ENCODE measurements at places on chromosomes 6 and 20.

- DNase-seq = no peak
Measured at GRCh38 chr6:53765270-53765669, 29.5 kb upstream of the LRRC1 start.

DNA sequence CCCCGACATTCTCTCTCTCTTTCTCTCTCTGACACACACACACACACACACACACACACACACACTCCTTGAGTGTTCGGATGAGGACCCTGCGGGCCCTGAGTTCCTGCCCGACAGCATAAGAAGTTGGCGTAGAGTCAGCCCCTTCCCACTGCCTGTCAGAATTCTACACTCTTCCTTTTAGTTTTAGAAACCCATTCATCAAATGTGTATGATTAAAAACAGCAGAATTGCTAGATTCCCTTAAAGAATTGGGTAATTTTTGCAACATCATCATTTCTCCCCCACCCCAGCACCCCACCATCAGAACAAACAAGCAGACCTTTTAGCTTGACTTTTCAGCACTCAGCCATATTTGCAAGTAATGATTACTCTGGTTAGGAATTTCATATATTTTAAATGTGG, 322.8 kb downstream of the FARS2 start:
- no peak for DNase-seq

DNA sequence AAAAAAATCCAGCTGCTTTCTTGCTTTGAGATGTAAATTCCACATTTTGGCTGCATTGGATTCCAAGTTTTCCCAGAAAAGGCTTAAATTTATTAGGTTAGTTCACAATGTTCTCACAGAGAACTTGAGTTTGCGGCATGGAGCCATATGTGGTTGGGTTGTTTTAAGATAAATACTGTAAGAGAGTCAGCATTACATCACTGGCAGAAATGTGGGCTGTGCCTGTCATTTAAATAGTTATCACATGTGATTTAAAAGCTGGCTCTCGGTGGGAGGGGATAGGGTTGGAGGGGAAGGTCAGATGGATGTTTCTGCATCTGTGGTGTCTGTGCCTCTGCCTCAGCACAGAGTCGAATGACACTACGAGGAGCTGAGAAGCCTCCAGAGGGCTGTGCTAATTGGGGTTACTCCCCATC, 73.8 kb upstream of the SCP2D1 start:
- no peak for DNase-seq

- no peak for DNase-seq
Measured at GRCh38 chr6:146056506-146056905, 27.6 kb downstream of the GRM1 start.

DNA sequence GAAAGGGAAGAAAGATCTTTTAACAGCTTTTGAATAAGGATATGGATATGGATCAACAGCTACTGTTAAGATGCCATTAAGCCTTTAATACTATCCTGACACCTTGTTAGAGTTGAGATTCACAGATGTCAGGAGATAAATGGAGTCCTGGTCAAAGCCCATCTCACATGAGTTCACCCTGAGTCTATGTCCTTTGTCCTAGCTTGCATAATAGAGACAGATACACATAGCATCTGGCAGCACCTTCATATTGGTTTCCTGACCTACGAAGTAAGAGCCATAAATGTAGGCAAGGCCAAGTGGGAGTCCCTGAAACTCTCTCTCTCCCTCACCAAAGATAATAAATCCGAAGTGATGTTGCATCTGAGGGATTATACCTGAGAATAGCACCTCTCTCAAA, 79.1 kb upstream of the F13A1 start:
- DNase-seq = no peak

GRCh38 chr6:111478749-111479148, 4.3 kb downstream of the REV3L start:
- DNase-seq = no peak

GRCh38 chr6:51490101-51490500, 597.3 kb downstream of the PKHD1 start:
- DNase-seq = no peak

GRCh38 chr6:72466971-72467566, 154.8 kb upstream of the KCNQ5 start:
- peak; percentile 82 for DNase-seq

GRCh38 chr20:46013322-46013828, 4.7 kb downstream of the MMP9 start:
- no peak for DNase-seq

DNA sequence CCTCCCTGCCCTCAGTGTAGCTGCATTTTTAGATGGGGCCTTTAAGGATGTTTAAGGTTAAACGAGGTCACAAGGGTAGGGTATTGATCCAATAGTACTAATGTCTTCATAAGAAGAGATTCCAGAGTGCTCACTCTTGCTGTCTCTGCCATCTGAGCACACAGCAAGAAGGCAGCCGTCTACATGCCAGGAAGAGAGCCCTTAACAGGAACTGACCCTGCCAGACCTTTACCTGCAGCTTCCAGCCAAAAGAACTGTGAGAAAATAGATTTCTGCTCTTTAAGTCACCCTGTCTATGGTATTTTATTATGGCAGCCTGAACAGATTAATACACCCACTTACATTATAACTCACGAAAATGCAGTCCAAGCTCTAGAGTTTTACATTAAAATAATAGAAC, 685.3 kb upstream of the MARCKS start:
- no peak for DNase-seq

DNA sequence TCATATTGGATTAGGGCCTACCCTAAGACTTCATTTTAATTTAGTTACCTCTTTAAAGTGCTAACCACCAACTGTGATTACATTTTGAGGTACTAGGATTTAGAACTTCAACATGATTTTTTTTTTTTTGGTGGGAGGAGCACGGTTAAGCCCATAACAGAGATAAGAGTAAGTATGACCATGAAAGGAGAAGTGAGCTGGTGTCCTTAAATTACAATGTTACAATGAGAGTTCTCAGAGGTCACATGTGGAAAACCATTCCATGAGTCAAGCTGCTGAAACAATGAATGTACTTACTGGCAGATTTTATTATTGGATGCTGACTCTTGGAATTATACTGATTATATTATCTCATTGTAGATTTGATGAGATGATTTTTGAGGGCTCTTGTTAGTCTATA, 779.3 kb upstream of the CITED2 start:
- DNase-seq = no peak

DNA sequence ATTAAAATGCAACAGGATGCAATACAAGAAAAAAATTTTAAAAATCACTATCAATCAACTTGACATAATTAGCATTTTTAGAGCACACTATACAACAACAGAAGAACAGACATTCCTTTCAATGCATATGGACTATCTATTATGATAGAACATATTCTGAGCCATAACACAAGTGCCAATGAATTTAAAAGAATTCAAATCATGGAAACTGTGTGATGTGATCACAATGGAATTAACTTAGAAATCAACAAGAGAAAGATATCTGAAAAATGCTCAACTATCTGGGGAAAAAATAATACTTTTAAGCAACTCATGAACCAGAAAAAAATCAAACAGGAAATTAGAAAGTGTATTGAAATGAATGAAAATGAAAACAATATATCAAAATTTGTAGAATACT, 106.3 kb downstream of the ADTRP start:
- no peak for DNase-seq

DNA sequence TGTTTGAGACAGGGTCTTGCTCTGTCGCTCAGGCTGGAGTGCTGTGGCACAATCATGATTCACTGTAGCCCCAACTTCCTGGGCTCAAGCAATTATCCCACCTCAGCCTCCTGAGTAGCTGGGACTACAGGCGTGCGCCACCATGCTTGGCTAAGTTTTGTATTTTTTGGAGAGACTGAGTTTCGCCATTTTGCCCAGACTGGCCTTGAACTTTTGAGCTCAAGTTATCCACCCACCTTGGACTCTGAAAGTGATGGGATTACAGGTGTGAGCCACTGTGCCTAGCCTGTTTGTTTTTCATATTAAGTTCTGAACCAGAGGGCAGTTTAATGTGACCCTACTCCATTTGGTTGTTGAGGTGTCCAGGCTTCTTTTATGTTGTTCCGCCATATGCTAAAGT, 194.8 kb downstream of the PLCB1 start:
- no peak for DNase-seq

DNA sequence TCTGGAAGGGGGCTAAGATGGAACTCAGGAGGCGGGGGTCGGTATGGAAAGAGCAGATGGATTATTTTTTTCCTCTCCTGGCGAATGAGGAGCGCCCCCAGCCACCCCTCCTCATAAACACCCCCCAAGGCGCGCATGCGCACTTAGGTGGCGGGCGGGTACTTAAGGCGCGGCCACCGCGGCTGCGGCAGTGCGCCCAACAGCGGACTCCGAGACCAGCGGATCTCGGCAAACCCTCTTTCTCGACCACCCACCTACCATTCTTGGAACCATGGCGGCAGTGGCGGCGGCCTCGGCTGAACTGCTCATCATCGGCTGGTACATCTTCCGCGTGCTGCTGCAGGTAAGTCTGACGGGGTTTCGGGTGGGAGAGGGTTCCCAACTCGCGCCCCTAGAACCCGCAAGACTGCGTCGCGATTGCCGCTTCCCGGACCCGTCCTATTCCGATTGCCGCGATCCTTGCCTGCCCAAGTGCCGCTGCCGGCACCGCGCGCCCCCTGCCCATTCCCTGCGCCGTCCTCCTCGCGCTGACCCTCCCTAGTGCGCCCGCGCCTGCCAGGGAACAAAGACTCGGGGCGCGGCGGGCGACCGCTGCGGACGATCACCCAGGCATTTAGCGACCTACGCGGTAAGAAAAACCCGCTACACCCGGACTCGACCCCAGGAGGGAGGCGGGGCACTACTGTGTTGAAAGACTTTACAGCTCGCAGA, at the start of gene NNAT:
TSS of gene NNAT (plus strand) at position 190 of the 711 bp plus-strand sequence. CDS start at position 272, 82 bp downstream.
- DNase-seq = no peak

- DNase-seq = no peak
Measured at GRCh38 chr20:21967481-21967880, 262.0 kb downstream of the PAX1 start.

- no peak for DNase-seq
Measured at GRCh38 chr6:15017261-15017660, 228.6 kb upstream of the JARID2 start.

GRCh38 chr6:34865107-34865506, 22.7 kb downstream of the TAF11 start:
- DNase-seq = no peak

- DNase-seq = no peak
Measured at GRCh38 chr20:13355411-13355810, 134.3 kb downstream of the ISM1 start.

DNA sequence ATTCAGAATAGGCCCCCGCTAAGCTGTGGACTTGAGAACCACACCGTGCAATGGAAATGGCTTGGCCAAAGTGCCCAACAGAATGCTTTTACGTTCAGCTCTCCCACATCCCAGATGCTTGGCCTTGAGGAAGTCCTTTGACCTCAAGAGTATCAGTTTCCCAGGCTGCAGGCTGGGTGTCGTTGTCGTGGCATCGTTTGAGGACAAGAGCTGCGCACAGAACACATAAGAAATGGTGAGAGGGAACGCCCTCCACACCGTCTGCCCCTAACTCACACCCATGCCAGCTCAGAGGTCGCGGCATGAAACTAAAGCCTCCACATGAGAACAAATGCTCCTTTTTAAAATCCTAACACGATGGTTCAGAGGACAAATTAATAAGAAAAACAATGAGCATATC, 37.0 kb downstream of the NFATC2 start:
- no peak for DNase-seq

- no peak for DNase-seq
Measured at GRCh38 chr6:135994857-135995544, 143.5 kb downstream of the PDE7B start.

- no peak for DNase-seq
Measured at GRCh38 chr6:113148566-113148965, 708.6 kb upstream of the MARCKS start.

- no peak for DNase-seq
Measured at GRCh38 chr6:170523256-170524171, 29.6 kb downstream of the PSMB1 start.

DNA sequence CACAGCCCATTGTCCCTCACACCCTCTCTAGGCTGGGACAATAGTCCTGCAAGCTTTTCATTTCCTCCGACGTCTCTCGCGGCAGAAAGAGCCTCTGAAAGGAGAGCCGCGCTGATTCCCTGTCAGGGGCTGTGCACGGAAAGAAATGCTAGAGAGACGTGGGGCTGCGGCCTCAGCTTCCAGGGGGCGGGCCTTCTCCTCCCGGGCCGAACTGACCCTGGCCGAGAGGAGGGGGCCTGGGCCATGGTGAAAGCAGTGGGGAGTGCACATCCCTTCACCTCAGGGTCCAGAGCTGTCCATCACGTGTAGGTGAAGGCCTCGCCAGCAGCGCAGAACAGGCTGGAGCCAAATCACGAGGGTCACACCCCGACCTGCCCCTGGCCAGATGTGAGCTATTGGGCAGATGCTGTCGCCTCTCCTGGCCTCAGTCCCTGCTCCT, 220.4 kb downstream of the TAF4 start:
- no peak for DNase-seq

GRCh38 chr6:1908784-1909183, 299.1 kb downstream of the FOXC1 start:
- DNase-seq = no peak

GRCh38 chr20:49999329-49999728, 16.5 kb downstream of the SNAI1 start:
- no peak for DNase-seq

- DNase-seq = peak; percentile 17
Measured at GRCh38 chr6:123805921-123806320, 2.3 kb downstream of the NKAIN2 start.

- no peak for DNase-seq
Measured at GRCh38 chr20:38059832-38060231, 26.3 kb downstream of the RPRD1B start.

DNA sequence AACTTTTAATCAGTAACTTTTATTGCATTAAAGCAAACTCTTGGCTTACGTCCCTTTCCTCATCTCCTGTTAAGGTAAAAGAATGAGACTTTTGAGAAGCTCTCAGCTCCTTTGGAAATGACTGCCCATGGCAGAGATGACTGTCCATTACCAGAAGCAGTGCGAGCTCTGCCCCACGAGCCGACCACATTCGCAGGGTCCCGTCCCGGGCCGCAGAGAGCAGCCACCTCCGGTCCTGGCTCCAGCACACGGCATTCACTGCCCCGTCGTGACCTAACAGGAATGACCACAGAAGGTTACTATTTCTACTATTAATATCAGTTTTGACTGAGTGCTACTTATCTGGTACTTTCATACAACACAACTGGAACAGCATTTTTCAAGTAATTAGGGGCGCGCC, 63.4 kb downstream of the WDR27 start:
- DNase-seq = no peak

- DNase-seq = no peak
Measured at GRCh38 chr6:4280707-4281106, 145.3 kb upstream of the ECI2 start.

GRCh38 chr20:22496817-22497216, 87.6 kb downstream of the FOXA2 start:
- DNase-seq = no peak

DNA sequence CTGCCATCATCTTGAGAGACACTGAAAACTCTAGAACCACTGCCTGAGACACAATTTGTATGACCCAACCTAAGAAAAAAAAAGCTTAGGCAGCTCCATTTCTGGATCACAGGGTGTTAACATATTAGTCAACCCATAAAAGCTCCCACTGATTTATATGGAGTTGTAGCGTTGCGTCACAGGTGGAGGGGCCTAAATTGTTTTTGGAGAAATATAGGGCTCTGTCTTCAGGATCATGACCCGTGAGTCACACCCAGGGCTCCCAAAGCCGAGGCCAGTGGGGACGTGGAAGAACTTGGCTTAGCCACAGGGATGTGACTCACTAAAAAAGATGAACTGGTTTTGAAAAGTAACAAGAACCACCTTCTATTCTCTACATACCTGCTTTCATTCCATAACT, 116.5 kb upstream of the BMP2 start:
- no peak for DNase-seq

All from NCI-H1105 (cell line).